Left ventricle myocardium superior (tissue), 1 donor: ENCODE measurements at places on chromosomes 2 and 18.
A peak's percentile ranks its signal among the peaks of the same experiment; 100 is the strongest.

DNA sequence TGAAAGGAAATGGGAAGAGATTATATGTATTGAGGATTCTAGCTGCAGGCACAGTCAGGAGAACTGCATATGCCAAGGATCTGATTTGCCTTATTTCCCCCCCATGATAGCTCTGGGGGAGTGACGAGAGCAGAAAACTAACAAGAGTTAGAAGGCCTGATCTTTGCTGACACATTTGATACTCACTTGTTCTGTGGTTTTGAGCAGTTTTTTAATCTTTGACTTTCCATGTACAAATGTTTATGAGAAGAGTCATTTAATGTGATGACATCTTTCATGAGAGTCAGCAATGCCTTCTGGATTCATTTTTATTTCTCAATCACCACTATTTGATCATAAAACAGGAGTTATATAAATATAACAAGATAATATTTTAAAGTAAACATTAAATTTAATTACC is 12.7 kb upstream of the SERPINB7 start:
- no peak for DNase-seq

DNA sequence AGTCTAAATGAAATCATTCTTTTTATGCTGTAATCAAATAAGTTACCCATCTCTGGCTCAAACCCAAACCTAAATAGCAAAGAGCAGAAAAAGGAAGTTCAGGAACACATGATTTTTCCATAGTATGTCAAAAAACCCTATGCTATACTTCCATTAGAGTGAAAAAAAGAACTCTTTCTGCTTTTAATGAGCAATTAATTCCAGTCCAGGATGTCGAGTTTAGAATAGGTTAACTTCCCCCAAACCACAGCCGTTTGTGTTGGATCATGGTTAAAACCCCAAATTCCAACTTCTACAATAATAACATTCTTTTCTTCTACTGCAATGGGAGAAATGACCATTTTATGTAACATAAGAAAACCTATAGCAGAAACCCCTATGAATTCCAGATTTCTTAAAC is 171.1 kb upstream of the NRP2 start:
- DNase-seq: no peak

DNA sequence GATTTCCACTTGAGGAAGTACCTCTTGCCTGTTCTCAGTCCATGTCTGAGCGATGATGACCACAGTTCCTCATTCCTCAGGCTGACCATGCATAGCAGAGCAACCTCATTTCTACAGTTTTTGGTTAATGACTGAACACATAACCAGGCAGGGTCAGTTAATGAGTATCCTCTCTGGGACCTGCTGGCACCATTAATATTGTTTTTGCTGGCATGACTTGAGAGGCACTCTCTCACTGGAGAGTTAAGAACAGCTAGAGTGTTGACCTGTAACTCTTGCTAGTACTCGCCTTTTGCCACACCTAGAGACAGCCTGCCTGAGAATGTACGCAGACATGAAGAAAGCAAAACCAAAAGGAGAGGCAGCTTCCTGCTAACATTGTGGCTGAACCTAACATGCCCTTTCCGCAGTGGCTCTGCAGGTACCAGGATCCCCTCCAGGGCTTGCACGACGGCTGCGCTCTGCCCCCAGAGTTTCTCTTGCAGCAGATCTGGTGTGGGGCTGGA is 23.9 kb downstream of the PECR start:
- no peak for DNase-seq

DNA sequence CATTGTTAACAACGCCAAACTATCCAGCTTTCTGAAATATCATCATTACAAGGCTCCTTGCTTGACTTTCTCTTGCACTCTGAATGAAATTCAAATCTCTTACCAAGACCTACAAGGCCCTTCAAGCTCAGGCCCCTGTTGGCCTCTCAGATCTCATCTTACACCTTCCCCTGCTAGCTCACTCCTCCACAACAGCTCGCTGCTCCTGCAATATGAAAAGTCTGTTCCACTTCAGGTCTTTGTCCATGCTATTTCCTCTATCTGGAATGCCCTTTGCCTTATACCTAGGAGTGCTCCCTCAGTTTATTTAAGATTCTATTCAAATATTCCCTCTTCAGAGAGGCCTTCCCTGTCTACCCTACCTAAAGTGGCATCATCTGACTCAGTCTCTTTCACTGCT is 91.7 kb downstream of the SESTD1 start:
- DNase-seq: no peak

DNA sequence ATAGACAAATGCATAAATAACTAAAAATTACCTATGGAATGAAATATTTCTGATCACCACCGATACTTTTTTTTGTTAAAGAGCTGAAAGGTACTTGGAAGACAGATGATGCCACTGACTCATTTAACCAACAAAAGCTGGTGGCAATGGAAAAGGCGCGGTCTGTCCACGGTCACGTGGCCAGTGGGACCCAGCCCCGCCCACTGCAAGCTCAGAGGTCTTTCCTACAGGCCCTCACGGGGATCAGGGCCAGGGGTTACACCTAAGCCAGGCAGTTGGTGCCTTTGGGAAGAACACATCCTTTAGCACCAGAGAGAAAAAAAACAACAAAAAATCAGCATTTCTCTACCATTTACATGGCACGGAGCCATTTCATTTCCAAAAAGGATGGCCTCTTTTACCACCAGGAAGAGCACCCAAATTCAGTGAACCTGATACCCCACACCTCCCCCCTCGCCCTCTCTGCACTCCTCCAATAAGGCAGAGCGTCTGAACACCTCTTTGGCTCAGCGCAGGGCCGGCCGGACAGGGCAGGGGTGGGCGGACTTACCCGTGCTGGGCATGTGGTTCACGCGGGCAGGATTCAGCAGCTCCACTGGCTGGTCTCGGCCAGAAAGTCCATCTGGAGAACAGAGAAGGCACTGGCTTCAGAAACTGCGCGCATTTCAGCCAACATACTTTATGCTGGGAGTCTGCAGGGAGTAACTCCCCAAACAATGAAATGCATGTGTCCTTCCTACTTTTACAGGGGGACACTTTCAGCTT is 164.6 kb downstream of the HDAC4 start:
- DNase-seq: no peak

- no peak for DNase-seq
These were observed 24.1 kb downstream of the PRKD3 start for GRCh38 chr2:37300578-37300977.

- no peak for DNase-seq
These were observed 104.3 kb downstream of the STPG4 start for GRCh38 chr2:47050762-47051161.

- DNase-seq: no peak
These were observed 301.8 kb upstream of the GALNT5 start for GRCh38 chr2:156955701-156956100.

DNA sequence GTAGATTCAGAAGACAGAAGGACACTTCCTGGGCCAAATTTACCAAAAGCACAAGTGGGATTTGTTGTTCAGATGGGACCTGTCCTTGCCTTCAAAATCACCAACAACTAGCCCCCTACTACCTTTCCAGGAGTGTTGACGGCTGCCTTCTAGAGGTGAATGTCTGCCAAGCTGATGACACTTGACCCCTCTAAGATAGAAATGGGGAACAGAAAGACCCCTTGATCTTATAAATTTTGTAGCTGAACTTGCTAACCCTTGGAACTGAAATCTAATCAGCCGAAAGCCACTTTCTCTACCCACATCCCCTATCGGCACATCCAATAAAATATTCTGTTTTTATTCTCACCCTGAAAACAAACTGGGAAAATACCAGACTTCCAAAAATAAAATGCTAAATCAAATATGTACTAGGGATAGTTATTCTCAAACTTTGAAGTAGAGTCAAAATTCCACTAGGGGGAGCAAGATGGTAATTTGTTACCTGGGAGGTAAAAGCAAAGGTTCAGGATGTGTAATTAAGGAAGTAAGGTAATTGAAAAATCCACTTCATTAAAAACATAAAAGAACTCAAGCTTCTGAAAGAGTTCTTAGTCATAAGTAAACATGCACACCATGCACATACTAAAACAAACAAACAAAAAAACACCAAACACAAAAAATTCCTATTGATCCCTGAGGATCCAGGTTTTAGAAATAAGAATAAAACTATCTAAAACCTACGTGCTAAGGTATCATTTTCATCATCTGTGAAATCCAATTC is 119.2 kb downstream of the ANKRD44 start:
- no peak for DNase-seq

DNA sequence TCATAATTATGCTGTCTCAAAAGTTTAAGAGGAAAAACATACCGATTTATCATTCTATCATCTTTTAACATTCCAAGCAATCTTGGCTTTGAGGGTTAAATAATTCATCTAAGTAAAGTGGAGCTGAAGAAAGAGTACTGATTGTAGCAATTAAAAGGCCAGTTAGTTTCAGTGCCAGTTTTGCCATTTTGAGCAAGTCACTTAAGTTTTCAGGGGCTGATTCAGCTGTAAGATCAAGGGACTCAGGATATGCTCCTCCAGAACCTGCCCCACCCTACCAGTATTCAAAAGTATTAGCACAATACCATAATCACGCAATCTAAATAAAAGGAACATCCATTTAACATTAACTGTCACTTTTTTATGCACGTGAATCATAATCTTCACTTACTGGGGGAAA is 1.9 kb downstream of the SS18 start:
- DNase-seq: no peak

- no peak for DNase-seq
These were observed 241.5 kb downstream of the SOX11 start for GRCh38 chr2:5933669-5934068.

DNA sequence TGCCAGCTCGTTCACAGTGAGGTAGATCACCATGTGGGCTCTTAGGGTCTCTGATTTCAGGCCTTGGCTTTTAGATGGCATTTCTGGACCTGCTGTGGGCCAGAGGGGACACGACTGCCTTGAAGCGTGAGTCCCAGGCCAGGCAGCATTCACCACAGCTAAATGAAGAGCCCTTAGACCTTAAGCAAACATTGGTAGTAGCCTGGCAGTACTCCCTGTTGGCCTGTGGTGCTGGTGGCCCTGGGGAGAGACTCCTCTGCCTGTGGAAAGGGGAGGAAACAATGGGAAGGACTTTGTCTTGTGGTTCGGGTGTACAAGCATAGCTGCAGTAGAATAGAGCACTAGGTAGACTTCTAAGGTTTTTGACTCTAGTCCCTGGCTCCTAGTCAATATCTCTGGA is 456.0 kb upstream of the DCC start:
- DNase-seq: no peak

DNA sequence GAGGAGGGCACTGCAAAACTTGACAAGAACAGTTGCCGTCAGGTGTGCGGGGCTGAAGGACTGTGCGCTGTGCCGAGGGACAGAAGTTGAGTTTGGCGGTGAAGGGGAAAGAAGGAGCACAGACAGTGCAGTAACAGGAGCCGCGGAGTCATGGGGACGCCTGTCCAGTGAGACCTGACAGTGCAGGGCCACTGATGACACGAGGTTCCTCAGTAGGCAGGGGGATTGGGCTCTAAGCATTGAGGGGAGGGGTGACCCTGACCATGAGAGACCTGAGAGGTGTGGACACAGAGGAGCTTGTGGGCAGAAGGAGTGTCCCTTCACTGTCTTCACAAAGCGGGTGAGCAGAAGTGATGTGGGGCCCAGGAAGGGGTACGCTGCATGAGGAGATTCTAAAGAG is 104.8 kb downstream of the MTCL1 start:
- DNase-seq: no peak

GRCh38 chr2:25976983-25977741 is 5.1 kb downstream of the KIF3C start:
- no peak for DNase-seq

DNA sequence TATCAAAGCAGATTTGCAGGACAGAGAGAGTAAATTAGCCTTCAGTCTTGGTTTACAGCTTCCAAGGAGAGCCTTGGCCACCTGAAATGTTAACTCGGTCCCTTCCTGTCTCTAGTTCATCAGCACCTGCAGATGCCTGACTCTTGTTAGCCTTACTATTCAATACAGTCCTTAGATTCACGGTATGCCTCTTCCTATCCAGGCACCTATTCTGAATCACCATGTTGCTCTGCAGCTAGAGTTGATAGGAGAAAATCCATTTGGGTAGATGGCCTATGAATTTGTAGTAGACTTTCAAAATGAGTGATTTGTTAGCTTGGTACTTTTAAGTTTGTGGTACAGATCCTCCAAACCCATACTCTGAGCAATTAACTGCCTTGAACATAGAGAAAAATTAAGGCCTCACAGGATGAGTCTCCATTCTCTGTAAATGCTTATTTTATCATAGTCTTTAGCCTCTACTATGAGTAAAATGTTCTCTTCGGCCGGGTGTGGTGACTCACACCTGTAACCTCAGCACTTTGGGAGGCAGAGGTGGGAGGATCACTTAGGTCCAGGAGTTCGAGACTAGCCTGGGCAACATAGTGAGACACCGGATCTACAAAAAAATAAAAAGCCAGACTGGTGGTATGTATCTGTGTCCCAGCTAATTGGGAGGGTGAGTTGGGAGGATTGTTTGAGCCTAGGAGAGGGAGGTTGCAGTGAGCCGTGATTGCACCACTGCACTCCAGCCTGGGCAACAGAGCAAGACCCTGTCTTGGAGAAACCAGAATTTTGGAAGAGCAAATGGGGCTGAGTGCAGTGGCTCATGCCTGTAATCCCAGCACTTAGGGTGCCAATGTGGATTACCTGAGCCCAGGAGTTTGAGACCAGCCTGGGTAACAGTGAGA is 32.9 kb downstream of the PTCD3 start:
- DNase-seq: no peak

- DNase-seq: no peak
These were observed 46.1 kb upstream of the PLB1 start for GRCh38 chr2:28449488-28450395.

GRCh38 chr2:23696752-23697045 is 230.2 kb downstream of the ATAD2B start:
- DNase-seq: no peak

GRCh38 chr18:78213361-78213994 is 766.1 kb upstream of the SALL3 start:
- peak; percentile 80 for DNase-seq

GRCh38 chr2:56971383-56971974 is 787.7 kb downstream of the CCDC85A start:
- no peak for DNase-seq

- DNase-seq: no peak
These were observed 295.4 kb downstream of the ZEB2 start for GRCh38 chr2:144224472-144224871.

DNA sequence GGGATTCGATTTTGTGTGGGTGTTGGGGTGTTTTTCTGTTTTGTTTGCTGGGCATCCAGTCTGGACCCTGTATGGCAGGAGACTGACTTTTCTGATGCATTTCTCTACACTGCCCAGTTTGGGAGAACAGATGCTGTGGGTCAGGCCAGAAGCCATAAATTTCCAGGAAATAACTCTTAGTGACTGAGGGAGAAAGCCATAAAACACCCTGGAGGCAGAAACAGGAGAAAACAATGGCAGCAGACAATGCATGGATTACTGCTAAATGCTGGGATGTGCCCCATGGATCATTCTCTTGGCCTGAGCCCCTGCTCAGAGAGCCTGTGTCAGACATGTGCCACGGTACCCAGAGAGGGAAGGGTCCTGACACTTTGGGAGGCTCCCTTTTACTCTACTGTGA is 133.6 kb upstream of the CAPN13 start:
- no peak for DNase-seq

DNA sequence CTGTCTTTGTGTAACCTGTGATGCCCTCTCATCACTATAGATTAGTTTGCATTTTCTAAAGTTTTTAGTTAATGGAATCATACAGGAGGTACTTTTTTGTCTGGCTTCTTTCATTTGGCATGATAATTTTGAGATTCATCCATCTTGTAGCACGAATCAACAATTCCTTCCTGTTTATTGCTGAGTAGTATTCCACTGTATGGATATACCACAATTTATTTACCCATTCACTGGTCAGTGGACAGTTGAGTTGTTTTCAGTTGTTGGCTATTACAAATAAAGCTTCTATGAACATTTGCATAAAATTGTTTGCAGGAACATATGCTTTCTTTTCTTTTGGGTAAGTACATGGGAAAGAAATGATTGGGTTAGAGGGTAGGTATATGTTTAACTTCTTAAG is 40.1 kb upstream of the ZNF396 start:
- no peak for DNase-seq
